Left kidney (tissue), 8 donors: ENCODE measurements at places on chromosomes 6 and 20.

- peak; percentile 50 for DNase-seq
Measured at GRCh38 chr6:127420556-127420955, 38.6 kb downstream of the KIAA0408 start.

DNA sequence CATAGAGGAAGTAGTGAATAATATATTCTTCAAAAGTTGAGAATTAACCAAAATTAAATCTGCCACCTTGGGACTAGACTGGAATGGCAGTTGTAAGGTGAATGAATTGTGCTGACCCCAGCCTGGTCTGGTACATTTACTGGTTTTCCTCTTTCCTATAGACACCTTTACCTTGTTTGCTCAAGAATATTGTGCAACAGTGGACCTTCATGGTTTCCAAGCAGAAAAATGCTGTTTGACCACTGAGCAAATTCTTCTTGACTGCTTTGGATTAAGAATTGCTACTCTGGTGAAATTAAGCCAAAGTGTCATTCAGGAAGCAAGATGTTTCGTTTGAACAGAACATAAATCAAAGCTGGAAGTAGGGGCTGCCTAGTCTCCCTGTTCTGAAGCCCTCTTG is 156.6 kb upstream of the TAB2 start:
- no peak for DNase-seq

- no peak for DNase-seq
Measured at GRCh38 chr20:49633643-49634042, 65.7 kb upstream of the PTGIS start.

DNA sequence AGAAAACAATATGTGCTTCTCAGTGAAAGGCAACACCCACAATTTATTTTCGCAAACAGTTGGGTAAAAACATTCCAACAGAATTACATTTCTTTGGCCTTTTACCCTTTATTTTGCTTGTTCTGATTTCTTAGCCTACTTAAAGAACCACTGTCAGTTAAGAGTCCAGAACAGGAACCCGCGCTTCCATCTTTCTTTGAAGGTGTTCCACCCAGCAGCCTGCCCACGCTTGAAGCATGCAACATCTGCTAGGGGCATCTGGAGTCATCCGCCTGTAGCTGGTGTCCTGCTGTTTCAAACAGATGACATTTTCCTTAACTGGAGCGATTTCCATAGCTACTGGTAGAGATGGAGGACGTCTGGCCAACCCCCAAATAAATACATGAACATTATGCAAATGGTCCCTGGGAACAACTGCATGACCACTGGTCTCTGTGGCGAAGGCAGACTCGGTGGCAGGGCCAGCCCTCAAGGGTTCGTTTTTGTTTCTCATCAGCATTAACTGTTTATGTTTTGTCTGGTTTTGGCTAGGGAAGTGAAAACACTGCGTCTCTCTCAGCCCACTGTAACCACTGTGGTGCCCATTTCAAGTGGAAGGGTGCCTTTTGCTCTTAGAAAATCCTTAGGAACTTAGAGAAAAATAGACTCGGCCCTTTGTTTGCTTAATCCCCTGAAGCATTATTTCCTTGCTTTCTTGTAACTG is 51.6 kb downstream of the LAMA4 start:
- DNase-seq: no peak

DNA sequence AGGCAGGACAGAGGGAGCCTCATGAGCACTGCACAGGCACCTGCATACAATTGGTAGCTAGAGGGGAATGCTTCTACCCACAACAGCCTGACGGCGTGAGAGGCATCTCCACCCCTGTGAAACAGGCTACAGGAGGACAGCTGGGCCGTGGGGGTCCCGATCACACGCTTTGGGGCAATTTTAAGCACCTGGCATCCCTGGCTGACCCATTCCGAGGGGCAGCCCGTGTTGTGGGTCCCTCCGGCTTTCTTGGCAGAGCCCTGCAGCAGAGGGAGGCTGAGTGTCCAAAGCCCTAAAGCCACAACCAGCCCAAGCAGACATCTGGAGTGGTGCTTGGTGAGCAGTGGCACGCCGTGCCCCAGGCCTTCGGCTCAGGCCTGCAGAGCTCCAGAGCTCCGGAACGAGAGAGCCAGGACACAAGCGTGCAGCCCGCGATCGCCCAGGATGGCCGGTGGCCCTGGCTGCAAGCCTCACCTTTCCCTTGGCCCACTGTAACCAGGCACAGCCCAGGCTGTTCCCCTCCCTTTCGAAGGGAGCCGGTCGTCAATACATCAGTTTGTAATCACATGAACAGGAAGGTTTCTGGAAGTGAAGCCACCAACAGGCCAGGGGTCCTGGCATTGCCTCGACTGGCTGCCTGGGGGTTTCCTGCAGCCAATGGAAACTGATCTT is 81.4 kb downstream of the DLL1 start:
- no peak for DNase-seq

GRCh38 chr6:70673601-70674000 is 5.9 kb downstream of the SMAP1 start:
- DNase-seq: no peak

GRCh38 chr20:61649105-61649859 is 397.2 kb downstream of the CDH4 start:
- DNase-seq: no peak

DNA sequence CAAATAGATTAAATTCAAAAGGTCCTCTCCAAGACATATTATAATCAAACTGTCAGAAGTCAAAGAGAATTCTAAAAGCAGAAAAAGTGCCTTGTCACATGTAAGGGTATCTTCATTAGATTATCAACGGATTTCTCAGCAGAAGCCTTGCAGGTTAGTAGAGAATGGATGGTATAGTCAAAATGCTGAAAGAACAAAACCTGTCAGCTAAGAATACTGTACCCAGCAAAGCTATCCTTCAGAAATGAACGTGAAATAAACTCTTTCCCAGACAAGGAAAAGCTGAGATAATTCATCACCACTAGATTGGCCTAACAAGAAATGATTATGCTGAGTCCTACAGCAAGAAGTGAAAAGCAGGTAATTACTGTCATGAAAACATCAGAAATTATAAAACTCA is 92.9 kb downstream of the STXBP5 start:
- no peak for DNase-seq

- no peak for DNase-seq
Measured at GRCh38 chr20:63736893-63737694, 630 bp downstream of the LIME1 start.

- no peak for DNase-seq
Measured at GRCh38 chr6:47144306-47144705, 102.2 kb upstream of the ADGRF1 start.

GRCh38 chr6:42441697-42442081 is 10.0 kb downstream of the TRERF1 start:
- no peak for DNase-seq

DNA sequence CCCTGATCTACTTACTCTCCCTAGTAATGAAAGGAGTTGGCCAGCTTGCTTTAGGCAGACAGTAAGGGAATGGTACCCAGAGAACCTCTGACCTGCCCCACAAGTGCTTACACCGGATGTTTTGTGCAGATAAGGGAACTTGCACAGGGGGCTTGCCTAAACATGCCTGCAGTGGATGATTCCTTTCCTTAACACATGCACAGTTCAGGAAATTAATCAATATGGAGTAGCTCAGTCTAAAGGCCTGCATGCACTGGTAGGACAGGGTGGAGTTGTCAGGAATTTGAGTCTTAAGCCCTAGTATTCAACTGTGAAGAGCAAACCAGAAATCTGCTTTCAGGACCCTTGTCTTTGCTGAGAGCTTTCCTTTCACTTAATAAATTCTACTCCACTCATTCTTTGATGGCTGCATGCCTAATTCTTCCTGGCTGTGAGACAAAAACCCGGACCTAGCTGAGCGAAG is 3.9 kb upstream of the TRIM38 start:
- DNase-seq: no peak

DNA sequence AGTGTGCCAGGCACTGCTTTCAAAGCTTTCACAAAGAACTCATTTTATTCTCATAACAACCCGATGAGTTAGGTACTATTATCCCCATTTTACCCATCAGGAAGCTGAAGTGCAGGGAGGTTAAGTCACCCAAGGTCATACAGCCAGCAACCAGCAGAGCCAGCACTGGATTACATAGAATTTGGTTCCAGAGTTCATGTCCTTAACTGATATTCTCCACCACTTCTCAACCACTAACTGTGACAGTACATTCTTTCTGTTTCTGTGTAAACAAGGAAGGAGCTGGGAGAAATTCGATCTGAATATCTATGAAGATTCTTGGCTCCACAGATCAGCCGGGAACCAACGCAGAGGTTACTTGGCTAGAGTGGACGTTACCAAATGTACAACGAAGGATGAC is 98.0 kb downstream of the KIF16B start:
- peak; percentile 4 for DNase-seq

DNA sequence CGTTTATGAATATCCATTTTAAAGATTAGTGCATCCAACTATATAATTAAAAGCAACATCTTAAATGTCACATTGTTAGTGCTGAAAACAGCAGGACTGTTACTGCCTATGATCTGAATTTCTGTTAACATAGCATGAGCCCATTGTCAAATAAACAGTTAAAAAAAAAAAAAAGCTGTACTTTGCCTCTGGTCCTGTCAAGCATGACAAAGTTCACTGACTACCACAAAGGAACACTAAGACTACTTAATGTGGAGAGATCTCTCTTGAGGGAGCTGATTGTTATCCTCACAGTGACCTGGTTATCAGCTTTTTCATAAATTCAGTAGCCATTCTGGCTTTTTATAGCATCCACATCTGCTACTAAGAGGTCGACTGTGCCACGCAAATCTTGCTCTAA is 228.1 kb downstream of the TMEM200A start:
- no peak for DNase-seq

DNA sequence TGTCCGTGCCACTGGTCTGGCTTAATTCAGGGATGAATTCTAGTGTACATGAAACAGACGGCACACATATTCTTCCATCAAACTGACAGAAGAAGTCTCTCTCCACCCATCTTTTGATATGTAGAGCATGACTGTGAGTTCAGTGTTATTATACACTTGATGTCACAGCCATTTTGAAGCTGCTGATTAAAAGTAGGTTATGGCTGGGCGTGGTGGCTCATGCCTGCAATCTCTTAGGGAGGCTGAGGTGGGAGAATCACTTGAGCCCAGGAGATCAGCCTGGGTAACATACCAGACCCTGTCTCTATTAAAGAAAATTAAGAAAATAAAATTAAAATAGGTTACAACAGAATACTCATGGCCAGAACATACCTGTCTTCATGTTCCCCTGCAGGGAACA is 20.7 kb downstream of the C6orf15 start:
- no peak for DNase-seq

DNA sequence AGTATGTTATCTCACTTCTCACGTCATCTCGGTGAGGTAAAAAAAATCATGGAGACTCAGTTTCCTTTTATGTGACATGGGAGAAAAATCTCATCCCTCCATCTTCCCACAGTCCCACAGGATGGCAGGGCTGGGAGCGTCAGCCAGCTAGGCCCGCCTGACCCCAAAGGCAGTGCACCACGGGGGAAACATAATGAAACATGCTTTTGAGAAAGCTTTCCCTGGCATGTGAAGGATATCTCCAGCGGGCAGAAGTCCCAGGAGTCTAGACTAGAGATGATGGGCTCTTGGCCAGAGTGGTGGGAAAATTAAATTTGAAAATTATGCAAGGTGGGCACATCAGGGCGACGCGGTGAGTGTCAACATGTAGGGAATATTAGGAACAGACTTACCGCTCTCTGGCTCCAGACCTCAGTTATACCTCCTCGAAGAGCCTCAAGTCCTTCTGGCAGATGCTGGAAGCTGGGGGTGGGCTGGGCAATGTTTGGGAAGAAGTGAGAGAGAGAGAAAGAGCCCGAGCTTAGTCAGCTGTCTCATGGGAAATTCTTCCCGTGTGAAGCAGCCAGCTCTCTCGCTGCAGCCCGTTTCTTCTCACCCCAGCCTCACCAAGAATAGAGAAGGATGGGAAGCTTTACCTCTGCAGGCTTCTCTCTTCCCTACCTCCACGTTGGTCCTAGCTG is 52.3 kb downstream of the MOCS1 start:
- no peak for DNase-seq

DNA sequence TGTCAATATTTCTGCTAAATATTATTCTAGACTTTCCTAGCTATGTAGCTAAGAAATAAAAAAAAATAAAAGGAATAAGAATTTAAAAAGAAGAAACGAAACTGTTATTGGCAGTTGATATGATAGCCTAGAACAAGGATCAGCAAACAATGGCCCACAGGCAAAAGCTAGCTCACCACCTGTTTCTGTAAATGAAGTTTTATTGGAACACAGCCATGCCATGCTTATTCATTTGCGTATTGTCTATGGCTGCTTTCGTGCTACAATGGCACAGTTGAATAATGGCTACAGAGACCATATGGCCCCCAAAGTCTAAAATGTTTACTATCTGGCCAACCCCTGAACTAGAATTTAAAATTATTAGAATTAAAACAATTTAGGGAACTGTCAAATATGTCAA is 952.6 kb upstream of the MAP3K7 start:
- no peak for DNase-seq

DNA sequence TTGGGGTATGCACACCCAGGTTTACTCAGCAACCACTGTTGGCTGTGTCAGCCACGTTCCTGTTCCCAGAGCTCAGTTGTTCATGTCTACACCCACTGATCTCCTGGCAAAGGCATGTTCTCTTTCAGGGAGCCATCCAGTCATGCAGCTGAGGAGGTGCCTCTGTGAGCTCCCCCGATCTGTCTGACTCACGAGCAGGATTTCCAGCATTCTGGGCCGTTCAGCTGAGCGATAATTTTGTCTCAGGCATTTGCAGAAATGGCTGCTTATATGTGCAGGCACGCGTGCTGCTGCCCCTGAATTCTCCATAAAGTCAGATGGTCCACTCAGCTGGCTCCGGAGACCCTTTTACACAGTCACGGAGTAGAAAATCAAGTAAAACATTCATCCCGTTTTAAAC is 78.4 kb upstream of the IYD start:
- DNase-seq: no peak

GRCh38 chr6:15622045-15622740 is 40.6 kb downstream of the DTNBP1 start:
- DNase-seq: no peak

- DNase-seq: no peak
Measured at GRCh38 chr6:31971279-31971992, 502 bp downstream of the DXO start.

DNA sequence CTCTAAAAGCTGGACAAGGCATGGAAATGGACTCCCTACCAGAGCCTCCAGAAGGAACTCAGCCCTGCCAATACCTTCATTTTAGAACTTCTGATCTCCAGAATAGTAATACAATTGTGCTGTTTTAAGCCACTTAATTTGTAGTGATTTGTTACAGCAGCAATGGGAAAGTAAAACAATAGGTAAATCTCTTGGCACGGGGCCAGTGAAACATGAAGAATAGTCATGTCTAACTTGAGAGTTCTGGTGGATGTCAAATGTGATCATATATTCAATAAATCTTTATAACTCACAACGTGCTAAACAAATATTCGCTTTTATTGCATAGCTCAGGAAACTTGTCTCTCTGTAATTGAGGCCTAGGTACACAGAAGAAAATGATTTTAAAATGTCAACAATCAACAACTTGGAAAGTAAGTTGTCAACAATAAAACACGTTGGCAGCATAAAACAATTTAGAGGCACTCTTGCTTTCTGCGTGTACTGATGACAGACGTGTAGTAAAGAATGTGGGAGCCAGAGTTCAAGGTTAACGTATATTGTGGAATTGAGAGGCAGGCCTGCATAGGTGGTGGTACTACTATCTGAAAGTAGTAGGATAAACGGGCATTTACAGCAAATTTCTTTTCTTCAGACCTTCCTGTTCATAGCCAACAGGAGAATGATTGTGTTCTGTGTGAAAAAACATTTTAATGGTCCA is 140.5 kb upstream of the OPRM1 start:
- no peak for DNase-seq
